MV-4-11 (cell line): ENCODE measurements at places on chromosomes 12 and 14.

GRCh38 chr12:92404259-92404894 is 258.7 kb upstream of the BTG1 start:
- no peak for DNase-seq

DNA sequence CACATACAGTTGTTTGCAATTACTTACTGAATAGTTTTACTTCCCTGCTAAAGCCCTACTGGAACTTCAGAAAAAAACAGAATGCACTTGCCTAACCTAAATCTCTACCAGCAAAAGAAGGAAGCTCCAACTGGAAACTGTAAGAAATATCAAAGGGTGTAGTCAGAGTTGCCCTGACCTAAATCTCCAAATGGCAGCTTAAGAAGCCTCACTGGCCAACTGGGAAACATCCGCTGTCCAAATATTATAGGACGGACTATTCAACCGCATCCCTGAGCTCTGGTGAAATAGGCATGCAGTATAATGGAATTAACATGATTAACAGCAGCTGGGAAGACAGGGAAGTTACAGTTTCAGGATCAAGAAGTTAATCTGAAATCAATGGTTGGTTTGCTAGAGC is 24.3 kb downstream of the ANAPC7 start:
- DNase-seq = peak; percentile 91

DNA sequence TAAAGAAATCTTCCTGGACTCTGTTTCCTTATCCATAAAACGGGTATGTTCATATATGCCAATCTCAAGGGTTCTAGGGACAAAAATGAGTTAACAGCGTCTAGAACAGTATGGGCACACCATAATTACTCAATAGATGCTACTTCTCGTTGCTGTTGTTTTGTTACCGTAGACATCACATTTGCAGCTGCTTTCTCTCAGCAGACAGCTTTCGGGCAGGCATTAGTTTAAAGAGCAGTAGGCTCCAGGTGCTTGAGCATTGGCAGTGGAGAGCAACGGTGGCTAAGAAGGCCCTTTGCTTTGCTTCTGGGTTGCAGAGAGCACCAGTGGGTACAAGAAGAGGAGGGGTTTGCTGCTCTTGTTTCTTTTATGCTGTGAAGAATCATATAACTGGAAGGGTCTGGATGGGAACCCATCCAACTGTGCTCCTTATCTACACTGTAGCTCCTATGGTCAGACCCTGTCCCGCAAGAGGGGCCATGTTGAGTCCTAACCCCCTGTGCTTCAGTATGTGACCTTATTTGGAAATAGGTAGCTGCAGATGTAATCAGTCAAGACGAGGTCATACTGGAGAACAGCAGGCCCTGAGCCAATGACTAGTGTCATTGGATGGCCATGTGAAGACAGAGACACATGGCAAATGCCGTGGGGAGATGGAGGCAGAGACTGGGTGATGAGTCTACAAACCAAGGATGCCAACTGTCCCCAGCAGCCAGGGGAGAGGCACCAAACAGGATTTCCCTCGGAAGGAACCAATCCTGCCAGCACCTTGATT is 120.0 kb downstream of the RBM19 start:
- DNase-seq = no peak

DNA sequence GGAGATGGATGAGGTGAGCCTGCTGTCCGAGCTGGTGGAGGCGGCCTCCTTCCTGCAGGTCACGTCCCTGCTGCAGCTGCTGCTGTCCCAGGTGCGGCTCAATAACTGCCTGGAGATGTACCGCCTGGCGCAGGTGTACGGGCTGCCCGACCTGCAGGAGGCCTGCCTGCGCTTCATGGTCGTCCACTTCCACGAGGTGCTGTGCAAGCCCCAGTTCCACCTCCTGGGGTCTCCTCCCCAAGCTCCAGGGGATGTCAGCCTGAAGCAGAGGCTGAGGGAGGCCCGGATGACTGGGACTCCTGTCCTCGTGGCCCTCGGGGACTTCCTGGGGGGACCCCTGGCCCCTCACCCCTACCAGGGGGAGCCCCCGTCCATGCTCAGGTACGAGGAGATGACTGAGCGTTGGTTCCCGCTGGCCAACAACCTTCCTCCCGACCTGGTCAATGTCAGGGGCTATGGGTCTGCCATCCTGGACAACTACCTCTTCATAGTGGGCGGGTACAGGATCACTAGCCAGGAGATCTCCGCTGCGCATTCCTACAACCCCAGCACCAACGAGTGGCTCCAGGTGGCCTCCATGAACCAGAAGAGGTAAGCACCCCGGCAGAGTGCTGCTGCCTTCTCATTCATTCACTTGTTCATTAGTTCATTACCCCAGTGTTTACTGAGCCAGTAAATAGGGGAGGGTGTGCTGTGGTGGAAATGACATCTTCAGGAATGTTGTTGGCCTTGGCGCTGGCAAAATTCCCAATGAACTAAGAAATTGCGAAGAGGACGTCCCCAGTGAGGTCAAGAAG is 774 bp upstream of the MANSC4 start:
- DNase-seq = no peak

DNA sequence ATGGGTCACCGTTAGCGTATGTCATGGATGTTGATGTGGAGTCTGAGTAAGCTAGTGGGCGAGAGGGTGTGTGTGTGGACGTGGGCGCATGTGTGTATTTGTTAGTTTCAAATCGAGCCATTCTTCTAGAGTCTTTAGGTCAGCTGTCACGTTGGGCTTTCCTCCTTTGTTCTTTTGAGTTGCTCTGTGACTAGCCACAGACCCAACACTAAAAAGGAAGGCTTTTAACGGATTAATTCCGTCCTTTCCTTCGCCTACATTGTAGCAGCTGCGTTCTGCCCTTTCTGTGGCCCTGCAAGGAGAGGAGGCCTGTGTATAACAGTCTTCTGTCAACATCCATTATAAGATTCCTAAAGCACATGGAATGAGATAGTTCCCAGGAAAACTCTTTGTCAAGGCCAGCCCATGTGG is 117.2 kb upstream of the DNM1L start:
- DNase-seq = no peak

- DNase-seq = no peak
These were observed 78.4 kb upstream of the RAP1B start for GRCh38 chr12:68532204-68532886.

GRCh38 chr14:24475261-24475660 is 32.7 kb upstream of the SDR39U1 start:
- no peak for DNase-seq

DNA sequence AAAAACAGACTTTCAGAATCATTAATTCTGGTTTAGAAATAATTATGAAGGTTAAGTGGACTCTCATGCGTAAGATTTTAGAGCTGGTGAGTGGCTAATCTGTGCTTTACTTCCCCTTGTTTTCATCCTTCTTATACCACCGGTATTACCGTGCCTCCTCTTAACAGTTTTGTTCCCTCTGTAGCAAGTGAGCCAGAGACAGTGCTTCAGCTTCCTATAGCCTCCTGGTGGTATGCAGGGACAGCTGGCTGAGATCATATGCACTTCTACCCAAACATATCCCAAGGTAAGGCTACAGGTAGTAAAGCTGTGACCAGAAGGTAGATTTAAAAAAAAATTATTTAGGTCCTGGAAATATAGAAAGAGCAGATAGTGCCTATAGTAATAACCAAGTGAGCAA is 55.2 kb downstream of the PDE3A start:
- DNase-seq = no peak
